ENCODE measurements at places on chromosomes 7 and 10. TPM values are rescaled to one million over a fixed set of nuclear protein-coding genes. Genes with fewer than 3 reads are reported as not detected.

Gene CFAP46
- total RNA-seq, result not detected

Gene SLC39A12
- not detected for total RNA-seq

Gene PUS7
- total RNA-seq, result 15.4 TPM

Gene ADCY1
- total RNA-seq, result 1.6 TPM

Gene AFAP1L2
- 1.1 TPM for total RNA-seq

GRCh38 chr10:92688927-92689662, 660 bp upstream of the HHEX start:
- ATAC-seq, result peak; percentile 36

- ATAC-seq, result no peak
Measured at GRCh38 chr7:47418601-47419309, 163.2 kb downstream of the TNS3 start.

DNA sequence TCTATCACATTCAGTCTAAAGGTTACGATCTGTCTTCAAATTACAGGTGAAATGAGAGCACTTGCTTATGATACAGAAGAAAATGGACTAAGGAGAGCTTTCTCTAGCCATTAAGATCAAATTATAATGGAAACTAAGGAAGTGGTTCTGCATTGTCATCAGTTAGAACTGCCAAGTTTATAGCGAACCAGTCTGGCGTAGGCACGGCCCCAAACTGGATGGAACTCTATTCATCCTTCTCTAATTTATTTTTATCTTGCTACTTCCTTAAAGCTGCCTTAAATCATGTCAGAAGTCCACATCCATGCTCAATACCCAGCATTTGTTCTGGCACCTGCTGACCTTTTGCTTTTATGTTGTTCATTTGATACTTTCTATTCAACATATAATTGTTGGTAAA, 63.7 kb upstream of the APBB1IP start:
- ATAC-seq, result no peak

GRCh38 chr7:111473449-111474198, 88.7 kb downstream of the IMMP2L start:
- ATAC-seq, result no peak

DNA sequence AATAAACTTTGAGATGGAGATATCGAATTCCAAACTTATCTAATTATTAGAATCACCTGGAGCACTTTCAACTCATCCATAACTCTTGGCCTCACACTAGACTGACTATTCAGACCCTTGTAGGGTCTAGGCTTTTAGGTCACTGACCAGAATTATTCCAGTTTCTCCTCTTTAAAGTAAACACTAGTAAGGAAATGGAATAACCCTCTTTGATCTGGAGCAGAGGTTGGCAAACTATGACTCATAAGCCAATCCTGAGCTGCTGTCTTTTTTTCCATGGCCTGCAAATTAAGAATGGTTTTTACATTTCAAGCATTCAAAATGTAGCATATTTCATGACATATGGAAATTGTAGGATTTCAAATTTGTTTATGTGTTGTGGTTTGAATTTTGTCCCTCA, 1601.9 kb downstream of the REEP3 start:
- ATAC-seq, result no peak

- no peak for ATAC-seq
Measured at GRCh38 chr10:36220151-36220550, 578.1 kb upstream of the FZD8 start.

- ATAC-seq, result no peak
Measured at GRCh38 chr10:105963334-105963884, 1201.1 kb downstream of the SORCS1 start.

- ATAC-seq, result no peak
Measured at GRCh38 chr7:3682028-3682710, 381.1 kb downstream of the SDK1 start.

Measured in activated T-helper 17 cell treated with anti-CD3 and anti-CD28 coated beads, Interleukin-2, amount 50 U/mL, for 72 hours (primary cell).